Stimulated activated CD8-positive, alpha-beta memory T cell treated with anti-CD3 and anti-CD28 coated beads, Interleukin-15, amount 100 ng/mL, for 1 hour (primary cell): ENCODE measurements at places on chromosomes 16 and 17.

GRCh38 chr16:19524616-19525384, 1.1 kb downstream of the CCP110 start:
- DNase-seq: no peak

GRCh38 chr17:78082988-78083387, 45.6 kb downstream of the TMC6 start:
- DNase-seq: no peak

DNA sequence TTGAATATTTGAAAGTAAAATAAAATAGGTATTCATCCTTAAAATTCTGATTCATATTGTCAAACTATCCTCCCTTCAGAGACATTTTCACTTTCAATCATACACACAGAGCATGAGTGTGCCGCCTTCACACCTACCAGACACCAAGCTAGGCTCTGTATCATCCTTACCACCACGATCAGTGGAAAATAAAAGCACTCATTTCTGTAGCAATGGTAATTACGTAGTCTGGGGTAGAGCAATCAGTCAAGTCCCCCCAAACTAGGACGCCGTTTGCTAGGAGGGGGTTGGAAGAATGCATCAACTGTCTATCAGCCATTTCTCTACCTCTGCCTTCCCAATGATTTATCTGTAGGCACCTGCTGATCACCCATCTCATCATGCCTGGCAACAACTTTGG, 84.6 kb upstream of the GRIN2A start:
- no peak for DNase-seq

GRCh38 chr16:82924075-82924854, 297.5 kb downstream of the CDH13 start:
- DNase-seq: no peak

GRCh38 chr17:28390141-28390540, 15.9 kb downstream of the SLC46A1 start:
- DNase-seq: no peak

DNA sequence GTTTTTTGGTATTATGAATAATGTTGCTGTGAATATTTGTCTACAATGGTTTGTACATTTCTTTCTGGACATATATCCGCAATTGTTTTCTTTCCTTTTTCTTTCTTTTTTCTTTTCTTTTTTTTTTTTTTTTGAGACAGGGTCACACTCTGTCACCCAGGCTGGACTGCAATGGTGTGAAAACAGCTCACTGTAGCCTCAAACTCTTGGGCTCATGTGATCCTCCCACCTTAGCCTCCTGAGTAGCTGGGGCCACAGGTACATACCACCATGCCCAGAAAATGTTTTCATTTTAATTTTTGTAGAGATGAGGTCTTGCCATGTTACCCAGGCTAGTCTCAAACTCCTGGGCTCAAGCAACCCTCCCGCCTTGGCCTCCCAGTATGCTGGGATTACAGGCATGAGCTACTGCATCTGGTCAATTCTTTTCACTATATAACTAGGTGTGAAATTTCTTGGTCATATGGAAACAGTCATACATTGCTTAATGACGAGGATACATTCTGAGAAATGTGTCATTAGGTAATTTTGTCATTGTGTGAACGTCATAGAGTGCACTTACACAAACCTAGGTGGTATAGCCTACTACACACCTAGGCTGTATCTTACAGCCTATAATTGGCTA, 15.2 kb downstream of the IL21R start:
- DNase-seq: no peak

DNA sequence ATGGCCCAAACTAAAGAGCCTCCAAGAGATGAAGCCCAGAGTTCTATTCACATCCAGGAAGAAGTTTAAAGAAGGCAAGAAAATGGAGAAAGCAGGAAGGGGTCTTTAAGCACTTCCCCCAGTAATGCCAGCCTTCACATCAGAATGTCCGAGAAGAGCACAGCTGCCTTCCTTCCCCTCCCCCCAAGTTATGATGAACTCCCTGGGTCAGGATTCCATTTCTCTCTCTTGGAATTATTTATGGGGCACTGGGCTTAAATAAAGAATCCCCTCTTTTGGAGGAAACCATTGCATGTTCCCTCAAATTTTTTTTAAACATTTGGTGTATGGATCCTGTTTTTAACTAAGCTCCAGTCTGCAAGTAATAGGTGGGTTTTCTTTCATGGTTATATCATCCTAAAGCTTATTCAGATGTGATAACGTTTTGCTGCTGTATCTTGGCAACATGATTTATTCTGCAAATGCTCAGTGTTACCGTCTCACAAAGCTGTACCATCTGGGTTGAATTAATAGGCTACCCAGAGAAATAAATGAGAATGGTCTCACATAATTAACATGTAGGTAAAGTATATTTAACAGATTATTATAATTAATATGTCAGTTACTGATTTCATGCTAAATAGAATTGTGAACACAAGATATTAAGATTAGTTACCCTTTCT, 160.9 kb upstream of the TOX3 start:
- DNase-seq: no peak

GRCh38 chr16:89103781-89104180, 10.1 kb downstream of the ACSF3 start:
- DNase-seq: no peak

GRCh38 chr17:39623356-39623950, 3.3 kb upstream of the PPP1R1B start:
- DNase-seq: peak; percentile 81
